ENCODE measurements at places on chromosomes 3 and 15.

- DNase-seq, result no peak
Measured at GRCh38 chr3:9233101-9233500, 16.3 kb downstream of the SRGAP3 start.

GRCh38 chr3:73591286-73591800 lies 33.4 kb downstream of the PDZRN3 start:
- DNase-seq, result no peak

- DNase-seq, result no peak
Measured at GRCh38 chr15:96695426-96695825, 364.9 kb downstream of the NR2F2 start.

DNA sequence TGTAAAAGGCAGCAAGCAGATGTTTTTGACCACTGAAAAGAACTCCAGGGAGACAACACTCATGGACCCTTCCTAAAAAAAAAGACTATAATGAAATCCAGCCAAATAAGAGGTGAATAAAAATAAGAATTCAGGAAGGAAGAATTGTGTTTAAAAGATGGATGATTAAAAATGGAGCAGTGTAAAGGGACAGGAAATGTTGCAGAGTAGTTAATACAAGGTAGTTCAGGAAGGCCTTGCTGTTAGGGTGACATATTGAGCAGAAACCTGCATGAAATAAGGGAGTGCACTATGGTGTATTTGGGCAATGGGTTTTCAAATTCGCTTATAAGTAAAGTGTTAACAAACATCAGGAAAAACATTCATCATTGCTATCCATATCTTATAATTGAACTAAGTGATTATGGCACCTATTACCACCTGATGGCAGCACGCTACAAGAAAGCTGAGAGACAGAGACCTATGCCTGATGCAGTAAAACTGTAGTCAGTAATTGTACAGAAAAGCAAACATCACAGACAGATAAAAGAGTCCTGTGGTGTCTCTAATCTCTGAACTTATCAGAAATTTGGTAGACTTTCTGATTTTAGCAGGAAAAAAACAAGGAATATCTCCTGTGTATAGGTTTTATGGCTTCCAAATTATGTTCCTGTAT lies 5.8 kb upstream of the DBR1 start:
- no peak for DNase-seq

GRCh38 chr3:35760146-35760545 lies 120.8 kb downstream of the ARPP21 start:
- no peak for DNase-seq

- no peak for DNase-seq
Measured at GRCh38 chr15:31309893-31310606, 16.6 kb upstream of the KLF13 start.

DNA sequence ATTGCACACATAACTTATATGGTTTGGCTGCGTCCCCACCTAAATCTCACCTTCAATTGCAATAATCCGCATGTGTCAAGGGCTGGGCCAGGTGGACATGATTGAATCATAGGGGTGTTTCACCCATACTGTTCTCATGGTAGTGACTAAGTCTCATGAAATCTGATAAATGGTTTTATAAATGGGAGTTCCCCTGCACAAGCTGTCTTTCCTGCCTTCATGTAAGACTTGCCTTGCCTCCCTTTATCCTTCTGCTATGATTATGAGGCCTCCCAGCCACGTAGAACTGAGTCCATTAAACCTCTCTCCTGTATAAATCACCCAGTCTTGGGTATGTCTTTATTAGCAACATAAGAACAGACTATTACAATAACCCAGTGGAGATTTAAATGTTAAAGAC lies 653.9 kb downstream of the ROBO1 start:
- no peak for DNase-seq

DNA sequence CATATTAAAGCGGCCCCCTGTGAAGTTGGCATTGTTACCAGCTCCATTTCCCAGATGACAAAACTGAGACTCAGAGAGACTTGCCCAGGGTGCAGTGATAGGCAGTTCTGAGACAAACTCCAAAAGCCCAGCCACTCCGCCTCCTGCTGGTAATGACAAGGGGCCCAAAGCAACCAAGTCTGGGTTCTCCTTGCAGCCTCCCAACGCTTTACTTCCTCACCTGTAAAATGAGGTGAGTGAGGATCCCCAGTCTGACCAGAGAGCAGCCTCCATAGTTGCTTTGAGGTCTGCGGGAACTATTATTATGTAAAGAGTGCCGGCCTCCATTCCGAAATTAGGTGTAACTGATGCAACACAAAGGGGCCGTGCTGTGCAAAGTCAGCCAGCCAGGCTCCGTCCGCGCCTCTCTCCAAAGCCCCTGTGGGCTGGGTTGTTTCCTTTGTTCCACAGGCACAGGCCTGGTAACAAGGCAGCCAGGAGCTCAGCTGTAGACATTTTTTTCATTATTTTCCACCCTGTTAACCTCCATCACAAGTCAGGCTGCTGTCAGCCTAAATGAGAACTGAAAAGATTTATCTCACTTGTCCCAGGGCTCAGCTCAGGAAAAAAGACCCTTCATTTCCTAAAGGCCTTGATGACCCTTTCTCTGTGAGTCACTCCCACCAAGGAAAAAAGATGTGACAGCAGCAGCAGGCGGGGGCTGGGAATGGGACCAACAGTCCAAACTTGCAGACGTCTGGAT lies 139.1 kb upstream of the RAD18 start:
- DNase-seq, result no peak

DNA sequence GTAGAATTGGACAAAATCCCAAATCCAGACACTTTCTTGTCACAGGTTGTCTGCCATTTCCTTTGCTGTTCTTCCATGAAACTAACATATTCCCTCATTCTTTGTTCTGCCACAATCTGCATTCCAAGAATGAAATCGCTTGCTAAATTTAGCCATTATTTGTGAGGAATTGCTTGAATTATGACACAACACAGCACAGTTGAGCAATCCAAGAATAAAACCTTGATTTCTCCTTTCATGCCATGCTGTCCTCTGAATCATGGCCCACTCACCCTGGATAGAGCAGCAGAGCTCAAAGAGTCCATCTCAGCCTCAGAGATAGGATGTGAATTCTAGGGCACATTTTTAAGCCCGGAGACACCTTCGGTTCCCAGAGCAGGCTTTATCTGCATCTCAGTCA lies 35.2 kb upstream of the GREM1 start:
- peak; percentile 39 for DNase-seq

DNA sequence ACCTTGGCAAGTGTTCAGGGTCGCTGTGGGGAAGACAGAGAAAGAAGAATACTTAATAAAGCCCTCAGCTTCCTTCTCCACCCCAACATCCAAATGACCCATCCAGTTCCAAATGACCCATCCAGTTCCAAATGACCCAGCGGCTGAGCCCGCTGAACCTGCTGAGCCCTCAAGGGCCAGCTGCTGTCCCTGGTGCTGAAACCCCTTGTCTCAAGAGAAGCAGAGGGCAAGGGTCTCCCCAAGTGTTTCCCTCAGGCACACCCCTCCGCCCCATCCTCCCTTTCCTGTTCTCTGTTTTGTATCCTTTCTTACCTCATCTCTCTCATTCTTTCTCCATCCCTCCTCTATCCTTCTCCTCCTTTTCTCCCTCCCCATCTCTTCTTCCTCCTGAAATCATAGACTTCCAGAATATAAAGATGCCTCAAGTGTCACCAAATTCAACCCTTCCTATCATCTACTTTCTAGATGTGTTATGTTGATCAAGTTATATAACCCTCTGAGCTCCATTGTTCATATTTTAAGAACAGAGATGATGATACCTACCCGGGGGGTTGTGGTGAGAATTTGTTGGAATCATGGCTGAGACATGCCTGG lies 29.0 kb downstream of the CCDC33 start:
- no peak for DNase-seq

- DNase-seq, result no peak
Measured at GRCh38 chr3:104943974-104944373, 422.7 kb upstream of the ALCAM start.

GRCh38 chr3:58564456-58565160 lies 12.6 kb downstream of the FAM107A start:
- DNase-seq, result no peak

GRCh38 chr15:90142216-90143165 lies 40.2 kb upstream of the IDH2 start:
- DNase-seq, result no peak

- no peak for DNase-seq
Measured at GRCh38 chr3:68103811-68104210, 449.4 kb upstream of the SUCLG2 start.

GRCh38 chr3:154102225-154102624 lies 19.0 kb upstream of the ARHGEF26 start:
- DNase-seq, result no peak

DNA sequence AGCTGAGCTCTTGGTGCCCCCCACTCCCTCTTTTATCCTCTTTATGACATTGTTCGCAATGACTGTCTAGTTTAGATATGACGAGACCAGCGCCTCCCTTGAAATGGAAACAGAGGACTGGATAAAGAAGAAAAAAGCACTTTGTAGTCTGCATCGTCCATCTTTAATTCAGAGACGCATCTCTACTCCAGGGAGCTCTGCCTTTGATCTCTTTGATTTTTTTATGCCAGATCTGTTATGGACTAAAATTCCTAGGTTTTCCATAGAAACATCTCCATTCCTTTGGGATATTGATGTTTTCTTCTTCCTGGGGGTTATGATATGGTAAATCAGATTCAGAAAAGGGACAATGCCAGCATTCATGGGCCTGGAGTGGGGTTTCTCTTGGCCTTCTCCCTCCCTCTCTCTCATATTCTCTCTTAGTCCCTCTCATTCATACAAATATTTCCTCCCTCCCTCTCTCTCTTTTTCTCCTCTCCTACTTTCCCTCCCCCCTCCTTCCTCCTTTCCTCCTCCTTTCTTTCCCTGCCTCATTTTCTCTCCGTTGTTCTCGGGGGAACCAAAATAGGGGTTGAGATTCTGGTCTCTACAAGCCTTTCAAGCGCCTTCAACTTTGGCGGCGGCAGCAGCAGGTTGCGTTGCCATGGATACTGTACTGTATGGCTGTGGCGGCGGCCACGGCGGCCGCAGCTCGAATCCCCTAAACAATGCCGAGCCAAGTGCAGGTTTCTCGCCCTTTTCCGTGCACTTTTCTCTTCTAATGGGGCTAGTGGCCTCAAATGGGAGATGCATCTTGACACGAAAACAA lies 45.5 kb downstream of the ZIC4 start:
- no peak for DNase-seq

- no peak for DNase-seq
Measured at GRCh38 chr3:169573148-169573547, 90.4 kb downstream of the MECOM start.

DNA sequence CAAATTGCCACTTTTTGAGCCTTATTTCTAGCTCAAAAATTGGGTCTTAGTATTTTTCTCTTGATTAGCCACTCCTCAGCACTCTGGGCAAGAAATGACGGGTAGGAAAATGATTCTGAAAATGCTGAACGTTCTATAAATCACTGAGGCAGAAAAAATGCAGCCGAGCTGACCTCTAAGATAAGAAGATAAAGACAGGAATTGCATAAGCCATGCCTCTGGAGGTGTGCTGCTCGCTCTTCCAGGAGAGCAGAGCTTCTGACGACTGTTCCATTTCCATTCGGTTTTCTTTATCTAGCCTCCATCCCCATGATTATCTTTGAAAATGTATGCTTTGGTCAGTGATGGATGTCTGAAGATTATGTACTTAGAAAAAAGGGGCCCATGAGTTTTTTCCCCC lies 558.8 kb upstream of the ADAMTS9 start:
- DNase-seq, result no peak

DNA sequence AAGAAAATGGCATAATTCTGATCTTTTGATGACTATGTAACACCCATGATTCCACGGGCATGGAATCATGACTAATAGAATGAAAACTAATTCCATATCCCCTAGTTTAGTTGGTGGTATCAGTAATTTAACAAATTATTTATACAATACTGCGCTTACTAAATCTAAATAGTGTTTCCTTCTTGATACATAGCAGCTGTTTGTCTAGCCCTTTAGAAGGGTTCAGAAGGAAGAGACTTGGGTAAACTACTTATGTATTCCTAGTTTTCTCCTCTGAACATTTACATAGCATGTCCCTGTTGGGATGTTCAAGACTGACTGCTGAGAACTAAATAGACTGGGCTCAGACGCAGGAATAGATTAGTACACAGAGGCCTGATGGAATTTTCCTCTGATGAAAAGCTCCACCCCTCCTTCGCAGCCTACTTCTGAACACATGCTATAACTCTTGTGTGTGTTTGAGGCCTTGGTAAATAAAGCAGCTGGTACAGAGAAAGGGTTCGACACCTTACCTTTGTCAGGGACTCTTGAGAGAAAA lies 330.6 kb upstream of the LMCD1 start:
- no peak for DNase-seq

GRCh38 chr3:158644345-158644908 lies at the start of gene GFM1:
Gene GFM1 (plus strand): TSS chr3:158644527. CDS start chr3:158644635, 108 bp downstream.
- peak; percentile 95 for DNase-seq

- no peak for DNase-seq
Measured at GRCh38 chr15:70480196-70480856, 283.0 kb downstream of the UACA start.

DNA sequence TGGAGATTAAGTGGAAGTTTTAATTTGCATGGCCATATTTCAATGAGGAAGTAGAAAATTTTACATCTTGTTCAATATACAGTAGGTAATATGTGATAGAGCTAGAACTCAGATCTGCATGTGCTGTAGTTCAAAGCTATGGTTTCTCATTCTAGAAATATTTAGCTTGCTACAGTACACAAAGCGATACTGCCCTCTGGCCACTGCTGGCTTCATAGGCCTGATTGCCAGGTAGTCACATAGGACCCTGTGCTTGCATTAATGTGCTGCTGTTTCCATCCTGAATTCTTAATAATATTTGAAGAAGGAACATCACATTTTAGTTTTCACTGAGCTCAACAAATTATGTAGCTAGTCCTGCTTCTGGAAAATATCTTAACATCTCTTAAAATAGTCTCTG lies 87.0 kb downstream of the PLSCR2 start:
- DNase-seq, result no peak

DNA sequence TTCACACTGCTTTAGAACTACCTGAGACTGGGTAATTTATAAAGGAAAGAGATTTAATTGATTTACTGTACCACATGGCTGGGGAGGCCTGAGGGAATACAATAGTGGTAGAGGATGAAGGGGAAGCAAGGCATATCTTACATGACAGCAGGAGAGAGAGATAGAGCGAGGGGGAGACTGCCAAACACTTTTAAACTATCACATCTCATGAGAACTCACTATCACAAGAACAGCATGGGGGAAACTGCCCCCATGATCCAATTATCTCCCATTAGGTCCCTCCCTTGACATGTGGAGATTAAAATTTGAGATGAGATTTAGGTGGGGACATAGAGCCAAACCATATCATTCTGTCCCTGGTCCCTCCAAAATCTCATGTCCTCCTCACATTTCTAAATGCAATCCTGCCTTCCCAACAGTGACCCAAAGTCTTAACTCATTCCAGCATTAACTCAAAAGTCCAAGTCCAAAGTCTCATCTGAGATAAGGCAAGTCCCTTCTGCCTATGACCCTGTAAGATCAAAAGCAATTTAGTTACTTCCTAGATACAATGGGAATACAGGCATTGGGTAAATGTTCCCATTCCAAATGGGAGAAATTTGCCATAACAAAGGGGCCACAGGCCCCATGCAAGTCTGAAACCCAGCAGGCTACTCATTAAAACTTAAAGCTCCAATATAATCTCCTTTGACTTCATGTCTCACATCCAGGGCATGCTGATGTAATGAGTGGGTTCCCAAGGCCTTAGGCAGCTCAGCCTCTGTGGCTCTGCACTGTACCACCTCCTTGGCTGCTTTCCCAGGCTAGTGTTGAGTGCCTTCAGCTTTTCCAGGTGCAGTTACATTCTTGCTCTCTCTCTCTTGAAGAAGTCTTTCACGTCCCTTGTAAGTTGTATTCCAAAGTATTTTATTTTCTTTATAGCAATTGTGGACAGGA lies 481.7 kb upstream of the TGFBR2 start:
- no peak for DNase-seq

- DNase-seq, result no peak
Measured at GRCh38 chr3:120280026-120280425, 5.0 kb downstream of the GPR156 start.
